ENCODE measurements at places on chromosomes 5 and 9. TPM values are rescaled to one million over a fixed set of nuclear protein-coding genes. Genes with fewer than 3 reads are reported as not detected.

MLANA gene
- total RNA-seq = not detected

GOLGA2 gene
- total RNA-seq = 51.2 TPM

BTNL8 gene
- total RNA-seq = not detected

GOLM1 gene
- 107 TPM for total RNA-seq

DBH gene
- total RNA-seq = not detected

PCA3 gene
- not detected for total RNA-seq

PSD2 gene
- total RNA-seq = 0.02 TPM

C9orf50 gene
- not detected for total RNA-seq

PFDN1 gene
- total RNA-seq = 89.0 TPM

CDC20B gene
- 0.08 TPM for total RNA-seq

TTC33 gene
- total RNA-seq = 11.7 TPM

MAP1B gene
- total RNA-seq = 38.7 TPM

NR5A1 gene
- total RNA-seq = 0.11 TPM

CER1 gene
- total RNA-seq = not detected

PCDHB16 gene
- 0.05 TPM for total RNA-seq

PIK3R1 gene
- total RNA-seq = 6.9 TPM

MAMDC2 gene
- 0.34 TPM for total RNA-seq

OLFML2A gene
- 34.4 TPM for total RNA-seq

PCDHA7 gene
- total RNA-seq = 0.07 TPM

PCDHGB1 gene
- 1.5 TPM for total RNA-seq

HTR1A gene
- total RNA-seq = not detected

REEP2 gene
- total RNA-seq = 6.2 TPM

HK3 gene
- total RNA-seq = 0.03 TPM

PCDHGC4 gene
- not detected for total RNA-seq

UBE2QL1 gene
- 1.9 TPM for total RNA-seq

CDH6 gene
- 0.12 TPM for total RNA-seq

CEL gene
- 0.69 TPM for total RNA-seq

GARIN3 gene
- not detected for total RNA-seq

FOXE1 gene
- total RNA-seq = 2.3 TPM
